Stimulated activated CD8-positive, alpha-beta memory T cell treated with anti-CD3 and anti-CD28 coated beads, Interleukin-4, amount 100 ng/mL, for 1 hour (primary cell): ENCODE measurements at places on chromosomes 1 and 21.
A peak's percentile ranks its signal among the peaks of the same experiment; 100 is the strongest.

GRCh38 chr1:119874186-119874585, 22.1 kb downstream of the ADAM30 start:
- DNase-seq, result no peak

DNA sequence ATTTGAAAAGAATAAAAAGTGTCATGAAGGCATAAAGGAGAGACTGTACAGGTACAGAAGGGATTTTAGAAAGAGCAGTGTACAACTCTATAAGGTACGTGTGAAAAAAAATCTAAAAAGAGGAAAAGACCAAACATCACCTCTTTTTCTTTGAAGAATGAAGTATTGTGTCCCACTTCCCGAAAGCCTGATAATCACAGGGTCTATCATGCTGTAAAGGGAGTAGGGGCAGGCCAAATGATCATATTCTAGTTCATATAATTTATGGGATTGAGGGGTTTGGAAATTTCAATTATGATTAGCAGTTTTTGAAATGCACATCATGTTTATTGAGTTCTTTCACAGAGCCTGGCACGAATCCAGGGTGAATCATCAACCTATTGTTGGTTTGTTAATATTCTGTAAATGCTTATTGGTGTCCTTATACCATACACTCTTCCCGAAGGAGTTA, 910 bp upstream of the RERE start:
- no peak for DNase-seq

- DNase-seq, result no peak
Measured at GRCh38 chr1:25701030-25701785, 84.6 kb downstream of the MAN1C1 start.

DNA sequence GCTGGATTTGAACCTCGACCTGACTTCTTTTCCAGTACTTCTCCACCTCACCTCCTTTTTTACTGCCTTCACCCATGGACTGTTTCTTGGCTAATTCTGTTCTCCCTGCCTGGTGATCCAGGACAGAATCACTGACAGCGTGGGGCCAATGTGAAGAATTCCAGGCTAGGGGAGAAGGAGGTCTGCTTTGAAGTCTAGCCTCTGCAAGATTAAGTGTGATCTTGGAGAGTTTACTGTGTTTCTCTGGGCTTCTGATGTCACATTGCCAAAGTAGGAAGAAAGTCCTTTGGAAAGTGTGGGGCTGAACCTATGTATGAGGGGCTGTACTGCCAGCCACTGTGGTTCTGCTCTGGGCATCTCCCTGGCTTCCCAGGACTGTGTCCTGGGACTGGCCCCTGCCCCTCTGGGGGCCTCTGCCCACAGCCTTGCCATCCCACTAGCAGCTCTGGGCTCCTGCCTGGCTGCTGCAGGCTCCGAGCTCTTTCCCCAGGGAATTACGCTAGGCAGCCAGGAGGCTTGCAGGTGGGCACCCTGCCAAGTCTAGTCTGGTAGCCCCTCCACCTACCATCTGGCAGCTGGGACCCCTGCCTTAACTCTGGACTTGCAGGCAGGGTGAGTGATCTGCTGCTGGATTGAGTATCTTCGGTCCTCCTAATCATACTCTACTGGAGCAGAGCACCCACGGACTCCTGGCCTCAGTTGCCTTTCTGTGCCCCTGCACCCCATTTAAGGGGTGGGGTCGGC, 52.2 kb downstream of the YARS1 start:
- no peak for DNase-seq

GRCh38 chr1:46136711-46137110, 4.3 kb upstream of the PIK3R3 start:
- DNase-seq, result no peak

DNA sequence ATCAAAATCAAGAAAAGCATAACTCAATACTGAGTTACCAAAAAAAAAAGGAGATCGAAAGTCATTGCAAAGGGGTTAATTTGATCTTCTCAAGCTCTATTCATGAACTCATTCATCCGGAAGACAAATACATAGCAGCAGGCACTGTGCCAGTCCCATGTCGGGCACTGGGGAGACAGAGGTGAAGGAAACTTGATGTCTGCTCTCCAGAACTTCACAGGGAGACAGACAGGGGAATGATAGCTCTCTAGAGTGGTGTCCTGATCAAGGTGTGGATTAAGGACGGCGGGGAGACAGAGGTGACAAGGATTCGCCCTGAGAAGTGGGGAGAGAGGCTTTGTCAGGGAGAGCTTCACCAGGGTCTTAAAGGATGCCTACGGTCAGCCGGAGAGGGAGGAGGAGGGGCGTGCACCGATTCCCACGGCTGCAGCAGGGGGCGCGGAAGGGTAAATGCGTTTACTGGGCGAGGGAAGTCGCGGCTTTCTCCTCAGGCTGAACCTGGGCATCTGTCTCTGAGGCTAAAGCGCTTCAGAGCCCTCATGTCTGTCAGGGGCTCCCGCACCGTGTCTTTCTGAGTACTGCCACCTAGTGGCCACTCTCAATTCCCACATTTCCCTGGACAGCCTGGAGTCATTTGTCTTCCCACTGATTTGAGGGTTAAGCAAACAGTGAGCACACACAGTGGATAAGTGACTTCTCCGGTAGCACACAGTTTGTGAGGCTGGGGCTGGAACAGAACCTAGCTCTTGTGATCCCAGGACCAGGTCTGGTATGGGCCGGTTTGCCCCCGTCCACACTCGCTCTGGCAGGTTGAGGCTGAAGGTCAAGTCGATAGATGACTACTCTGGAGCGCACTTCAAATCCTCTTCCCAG, 152.8 kb downstream of the TENT5C start:
- DNase-seq, result peak; percentile 47

GRCh38 chr1:164830628-164831027, 271.6 kb downstream of the PBX1 start:
- no peak for DNase-seq

- no peak for DNase-seq
Measured at GRCh38 chr1:53686965-53687267, 52.0 kb downstream of the GLIS1 start.

DNA sequence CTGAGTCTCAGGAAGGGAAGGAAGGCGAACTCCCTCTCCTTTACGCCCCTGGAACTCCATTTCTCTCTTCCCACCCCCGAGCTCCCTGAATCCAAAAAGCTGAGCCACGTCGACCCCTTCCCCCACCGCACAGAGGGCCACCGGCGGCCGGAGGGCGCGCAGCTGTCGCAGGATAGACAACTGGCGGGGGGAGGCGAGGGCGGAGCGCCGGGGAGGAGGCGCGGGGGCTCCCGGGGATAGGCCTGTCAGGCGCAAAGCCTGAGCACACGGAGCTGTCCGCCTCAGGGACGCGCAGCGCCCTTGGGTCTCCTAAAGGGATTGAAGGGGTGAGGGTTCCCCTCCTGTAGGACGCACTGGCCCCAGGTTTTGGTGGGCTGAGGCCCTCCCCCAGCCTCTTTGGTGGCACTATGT, 752 bp upstream of the ACTA1 start:
- no peak for DNase-seq

GRCh38 chr1:181134543-181135436, 46.3 kb downstream of the IER5 start:
- no peak for DNase-seq
